ENCODE measurements at places on chromosomes 2 and 18.

GRCh38 chr2:119197529-119198239 is 25.9 kb upstream of the STEAP3 start:
- no peak for DNase-seq

- peak; percentile 57 for DNase-seq
Measured at GRCh38 chr2:98805412-98806171, 74.7 kb upstream of the MGAT4A start.

DNA sequence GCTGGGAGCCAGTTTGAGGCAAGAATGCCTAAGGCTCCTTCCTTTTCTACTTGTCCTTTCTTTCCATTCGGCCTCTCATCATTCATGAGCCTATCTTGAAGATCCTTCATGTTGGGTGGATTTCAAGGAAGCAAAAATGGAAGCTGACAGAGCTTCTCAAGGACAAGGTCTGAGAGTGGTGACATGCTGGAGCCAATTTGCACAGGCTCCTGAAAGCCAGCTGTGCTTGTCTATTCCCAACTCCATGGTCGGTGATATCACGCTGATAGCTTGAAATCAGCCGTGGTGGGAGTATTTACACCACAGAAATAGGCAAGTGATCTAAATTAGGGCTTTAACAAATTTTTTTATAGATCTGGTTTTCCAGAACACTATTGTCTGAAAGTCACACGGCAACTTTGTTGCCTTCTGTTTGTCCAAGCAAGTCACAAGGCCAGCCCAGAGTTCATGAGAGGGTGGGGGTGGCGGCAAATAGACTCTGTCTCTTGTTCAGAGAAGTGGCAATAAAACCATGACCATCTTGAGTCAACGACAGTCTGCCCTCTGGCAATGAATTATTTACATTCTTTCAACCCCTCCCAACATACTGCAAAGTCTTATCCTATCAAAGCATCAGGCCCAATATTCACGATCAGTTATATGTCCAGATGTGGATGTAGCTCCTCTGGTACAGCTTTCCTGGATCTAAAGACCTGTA is 49.9 kb upstream of the SLC35F5 start:
- peak; percentile 72 for DNase-seq

DNA sequence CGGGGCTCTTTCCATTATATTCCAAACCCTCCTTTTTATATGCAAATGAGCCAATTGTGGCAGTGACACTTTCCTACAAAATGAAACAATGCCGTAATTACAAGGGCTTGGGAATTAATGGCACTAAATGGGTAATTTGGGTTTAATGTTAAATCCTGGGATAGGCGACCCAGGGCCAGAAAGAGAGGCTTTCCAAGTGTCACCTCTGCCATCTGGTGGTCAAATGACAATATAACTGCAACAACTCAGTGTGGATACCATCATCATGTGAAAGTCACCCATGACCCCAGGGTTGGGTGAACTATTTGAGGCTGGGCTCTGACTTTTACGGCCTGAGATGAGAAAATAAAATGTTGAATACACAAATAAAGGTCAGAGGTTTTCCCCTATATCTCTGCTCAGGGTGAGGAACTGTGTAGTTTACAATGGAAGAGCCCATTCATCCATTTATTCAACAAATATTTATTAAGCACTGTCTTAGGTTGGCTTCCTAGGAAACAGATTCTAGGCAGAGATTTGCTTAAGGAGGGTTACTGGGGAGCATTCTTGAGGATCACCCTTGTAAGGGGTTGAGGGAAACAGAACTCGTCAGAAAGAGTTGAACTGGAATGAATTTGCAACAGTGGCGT is 13.6 kb upstream of the THADA start:
- DNase-seq: peak; percentile 55

- DNase-seq: peak; percentile 2
Measured at GRCh38 chr2:203155406-203155805, 83.4 kb upstream of the CYP20A1 start.

GRCh38 chr2:13504808-13505207 is 788.1 kb downstream of the TRIB2 start:
- DNase-seq: no peak

DNA sequence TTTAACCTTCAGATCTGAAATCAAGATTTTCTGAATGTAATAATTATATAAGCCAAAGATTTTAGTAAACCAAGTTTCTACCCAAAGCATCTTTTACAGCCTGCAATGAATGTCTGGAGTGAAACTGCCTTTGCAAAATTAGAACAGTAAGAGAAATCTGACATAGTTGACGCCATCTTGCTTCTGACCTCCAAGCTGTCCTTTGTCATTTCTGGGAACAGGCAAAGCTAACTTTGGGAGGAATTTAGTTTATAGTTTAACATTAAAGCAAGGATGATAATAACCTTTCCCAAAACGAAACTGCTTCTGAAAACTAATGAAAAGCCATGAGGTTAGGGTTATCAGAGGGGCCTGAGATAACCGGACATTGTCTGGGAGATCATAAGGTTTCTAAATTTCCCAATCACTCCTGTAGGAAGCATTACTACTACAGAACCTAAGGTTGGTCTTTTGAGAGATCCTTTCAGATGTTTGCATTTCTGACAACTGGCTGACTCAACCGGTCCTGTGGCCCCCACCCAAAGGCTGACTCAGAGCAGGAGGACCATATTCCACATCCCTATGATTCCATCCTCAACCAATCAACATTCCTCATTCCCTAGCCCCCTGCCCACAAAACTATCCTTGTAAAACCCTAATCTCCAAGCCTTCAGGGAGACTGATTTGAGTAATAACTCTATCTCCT is 124.5 kb downstream of the TMEM131 start:
- peak; percentile 86 for DNase-seq

- no peak for DNase-seq
Measured at GRCh38 chr18:32875625-32876024, 102.8 kb upstream of the KLHL14 start.

DNA sequence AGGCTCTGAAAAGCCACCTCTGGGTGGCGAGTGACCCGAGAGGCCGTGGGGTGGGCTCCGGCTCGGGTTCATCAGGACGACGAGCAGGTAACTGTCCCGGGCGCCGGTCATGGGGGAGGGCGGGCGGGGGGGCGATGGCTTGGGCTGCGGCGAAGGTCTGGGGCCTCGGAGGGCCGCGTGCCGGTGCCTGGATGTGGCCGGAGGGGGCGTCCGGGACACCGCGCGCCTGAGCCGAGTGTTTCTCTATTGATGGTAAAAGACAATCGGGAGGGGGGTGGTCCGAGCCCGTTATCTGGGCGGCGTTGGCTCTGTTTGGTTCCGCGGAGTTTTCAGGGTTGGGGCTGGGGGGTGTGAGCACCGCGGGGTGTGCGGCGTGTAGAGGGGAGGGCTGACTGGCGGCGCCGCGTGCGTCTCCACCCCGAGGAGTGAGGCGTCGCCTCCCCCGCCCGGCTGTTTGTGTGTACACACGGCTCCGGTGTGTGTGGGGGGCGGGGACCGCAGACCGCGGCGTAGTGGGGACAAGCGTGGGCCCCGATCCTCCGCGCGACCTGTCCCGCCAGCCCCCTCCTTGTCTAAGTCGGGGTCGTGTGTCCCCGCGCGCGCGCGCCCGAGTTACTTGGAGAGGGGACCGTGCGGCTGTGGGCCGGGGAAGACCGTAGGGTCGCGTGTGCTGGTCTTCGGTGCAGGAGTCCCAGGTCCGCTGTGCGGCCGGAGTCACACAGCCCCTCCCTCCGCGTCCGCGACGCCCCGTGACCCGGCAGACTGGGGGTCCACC is 1.6 kb downstream of the CTIF start:
- DNase-seq: peak; percentile 77

GRCh38 chr2:128332091-128332634 is 13.5 kb upstream of the HS6ST1 start:
- no peak for DNase-seq

DNA sequence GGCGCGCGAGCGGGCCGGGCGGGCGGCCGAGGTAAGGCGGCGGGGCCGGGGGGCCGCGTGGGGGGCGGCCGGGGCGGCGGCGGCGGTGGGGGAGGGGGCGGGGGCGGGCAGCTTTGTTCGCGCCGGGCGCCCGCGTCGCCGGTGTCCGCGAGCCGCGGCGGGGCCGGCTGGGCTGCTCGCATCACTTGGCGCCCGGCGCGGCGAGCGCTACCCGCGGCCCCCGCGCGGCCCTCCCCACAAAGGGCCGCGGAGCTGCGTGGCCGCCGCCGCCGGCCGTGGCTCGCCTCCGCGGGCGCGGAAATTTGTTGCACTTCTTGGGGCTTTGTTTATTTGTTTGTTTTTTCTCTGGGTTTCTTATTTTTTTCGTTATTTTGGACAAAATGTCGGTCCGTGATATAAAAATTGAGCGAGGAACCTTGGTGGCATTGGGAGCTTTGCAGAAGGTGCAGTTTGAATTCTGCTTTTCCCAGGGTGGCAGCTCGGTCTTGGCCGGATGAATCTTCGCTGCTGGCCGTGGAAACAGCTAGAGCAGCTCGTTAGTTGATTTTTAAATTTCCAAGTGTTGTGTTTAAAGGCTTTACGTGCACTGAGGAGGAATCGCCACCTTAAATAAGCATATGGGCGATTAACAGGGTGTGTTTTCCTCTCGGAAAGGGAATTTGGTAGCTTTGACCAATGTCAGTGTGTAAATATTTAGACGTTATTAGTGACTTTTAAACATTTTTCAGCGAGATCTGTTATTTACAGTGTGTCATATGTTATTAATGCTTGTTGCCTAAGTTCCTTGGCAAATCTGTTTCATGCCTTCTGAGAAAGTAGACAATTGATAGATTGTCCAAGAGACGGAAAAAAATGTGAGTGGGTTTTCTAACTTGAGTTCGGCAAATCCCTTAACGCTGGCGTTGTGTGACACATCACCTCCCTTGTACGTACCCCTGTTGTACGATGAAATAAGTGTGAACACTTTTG is 822 bp downstream of the UBE2E3 start:
- DNase-seq: peak; percentile 35

DNA sequence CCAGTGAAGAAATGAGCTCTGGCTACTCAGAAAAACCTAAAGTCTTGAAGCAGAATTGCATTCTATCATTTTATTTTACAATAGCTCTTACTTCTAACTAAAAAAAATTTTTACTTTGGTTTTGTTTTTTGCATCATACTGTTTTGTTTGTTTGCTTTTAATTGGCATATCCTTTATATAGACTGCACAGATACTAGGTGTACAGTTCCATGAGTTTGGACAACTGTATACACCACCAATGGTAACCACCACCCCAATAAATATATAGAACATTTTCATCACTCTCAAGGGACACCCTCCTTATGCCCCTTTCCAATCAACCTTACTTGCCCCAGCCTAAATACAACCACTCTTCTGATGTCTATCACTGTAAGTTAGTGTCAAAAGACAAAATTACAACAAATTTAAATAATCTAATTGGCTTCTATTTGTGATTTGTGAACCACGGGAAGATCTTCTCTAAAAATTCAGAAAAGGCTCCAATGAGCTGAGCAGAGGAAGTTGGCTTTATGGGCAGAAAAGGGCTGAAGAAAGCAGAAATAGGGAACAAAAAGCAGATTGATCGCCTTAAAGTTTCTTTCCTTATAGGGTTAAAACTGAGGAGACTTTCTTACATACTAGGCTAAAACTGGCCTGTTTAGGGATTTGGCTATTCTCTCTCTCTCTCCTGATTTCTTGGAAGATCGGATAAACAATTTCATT is 22.2 kb upstream of the SOS1 start:
- no peak for DNase-seq

DNA sequence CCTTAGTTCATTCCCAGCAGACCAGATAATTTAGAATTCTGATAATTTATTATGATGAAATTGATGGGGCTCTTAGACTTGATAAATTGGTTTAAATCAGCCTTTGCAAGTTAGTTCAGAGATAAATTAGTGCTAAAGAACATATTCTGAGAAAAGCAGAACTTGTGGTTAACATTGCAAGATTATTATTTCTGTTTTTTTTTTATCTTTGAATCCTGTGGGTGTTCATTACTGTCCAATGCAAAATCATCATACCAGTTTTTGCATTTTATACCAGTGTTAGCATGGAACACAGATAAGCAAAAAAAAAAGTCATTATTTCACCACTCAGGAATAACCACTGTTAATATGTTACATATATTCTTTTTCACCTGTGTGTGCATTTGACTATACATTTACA is 9.1 kb downstream of the SEPTIN2 start:
- no peak for DNase-seq

- no peak for DNase-seq
Measured at GRCh38 chr2:45913539-45913938, 262.1 kb downstream of the PRKCE start.

GRCh38 chr2:10260130-10260529 is 42.6 kb upstream of the HPCAL1 start:
- peak; percentile 89 for DNase-seq

DNA sequence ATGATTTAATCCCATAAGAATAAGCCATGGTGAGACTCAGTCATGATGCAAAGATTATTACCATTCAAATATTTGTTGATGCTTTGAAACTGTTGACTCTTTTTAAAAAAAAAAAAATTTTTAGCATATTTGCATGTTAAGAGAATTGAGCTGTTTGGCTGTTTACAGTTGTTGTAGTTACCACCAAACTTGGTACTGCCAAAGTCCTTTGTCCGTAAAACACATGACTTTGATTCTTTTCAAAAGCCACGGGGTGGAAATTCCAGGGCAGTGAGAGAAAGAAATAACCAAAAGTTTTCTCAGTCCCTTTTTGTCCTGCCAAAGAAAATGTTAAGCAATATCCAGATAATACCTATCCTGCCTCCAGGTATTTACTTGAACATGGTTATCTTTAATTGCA is 474.8 kb downstream of the METTL4 start:
- peak; percentile 23 for DNase-seq

GRCh38 chr2:192286093-192286701 is 91.5 kb upstream of the TMEFF2 start:
- DNase-seq: peak; percentile 62

DNA sequence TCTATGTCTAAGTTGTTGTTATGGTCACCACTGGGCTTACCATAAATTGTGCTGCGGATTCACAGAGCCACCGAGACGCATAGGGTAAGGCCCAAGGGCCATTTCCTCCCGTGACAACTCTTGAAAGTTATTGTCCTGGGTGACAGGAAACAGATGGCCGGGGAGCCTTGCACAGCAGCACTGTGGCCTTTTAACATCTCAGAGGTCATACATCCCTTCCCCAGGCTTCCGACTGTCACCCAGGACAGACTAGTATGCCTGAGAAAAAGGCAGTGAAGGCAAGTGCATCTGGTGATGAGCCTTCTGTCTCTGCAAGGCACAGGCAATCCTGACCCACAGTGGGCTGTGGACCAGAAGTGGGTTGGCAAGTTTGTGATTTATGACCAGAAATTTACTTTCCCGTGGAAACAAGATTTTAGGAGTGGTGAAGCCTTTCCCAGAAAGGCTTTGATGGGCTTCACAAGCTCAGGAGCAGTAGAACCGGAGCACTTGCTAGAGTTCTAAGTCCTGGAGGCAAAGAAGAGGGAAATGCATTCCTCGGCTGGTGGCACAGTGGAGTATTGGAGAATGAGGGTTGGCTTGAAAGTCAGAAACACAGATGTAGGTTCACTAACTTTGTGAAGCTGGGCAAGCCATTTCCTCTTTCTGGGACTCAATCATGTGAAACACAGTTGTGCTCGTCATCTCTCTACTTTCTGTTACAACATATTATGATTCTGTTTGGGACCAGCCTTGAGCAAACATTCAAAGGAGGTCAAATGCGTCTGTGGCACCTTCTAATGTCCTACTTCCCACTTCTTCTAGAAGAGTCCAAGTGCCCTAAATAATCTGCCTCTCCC is 2.0 kb upstream of the CAPN14 start:
- DNase-seq: no peak

- no peak for DNase-seq
Measured at GRCh38 chr2:230643576-230644291, 68.9 kb upstream of the CAB39 start.

GRCh38 chr2:61013382-61013781 is 4.1 kb upstream of the PEX13 start:
- no peak for DNase-seq

GRCh38 chr2:194545978-194546377 is 1111.0 kb upstream of the SLC39A10 start:
- DNase-seq: no peak

Data from M059J (cell line).